ENCODE measurements at places on chromosomes 12 and 14.

- DNase-seq: no peak
These were observed 82.2 kb downstream of the CCDC88C start for GRCh38 chr14:91335191-91336092.

DNA sequence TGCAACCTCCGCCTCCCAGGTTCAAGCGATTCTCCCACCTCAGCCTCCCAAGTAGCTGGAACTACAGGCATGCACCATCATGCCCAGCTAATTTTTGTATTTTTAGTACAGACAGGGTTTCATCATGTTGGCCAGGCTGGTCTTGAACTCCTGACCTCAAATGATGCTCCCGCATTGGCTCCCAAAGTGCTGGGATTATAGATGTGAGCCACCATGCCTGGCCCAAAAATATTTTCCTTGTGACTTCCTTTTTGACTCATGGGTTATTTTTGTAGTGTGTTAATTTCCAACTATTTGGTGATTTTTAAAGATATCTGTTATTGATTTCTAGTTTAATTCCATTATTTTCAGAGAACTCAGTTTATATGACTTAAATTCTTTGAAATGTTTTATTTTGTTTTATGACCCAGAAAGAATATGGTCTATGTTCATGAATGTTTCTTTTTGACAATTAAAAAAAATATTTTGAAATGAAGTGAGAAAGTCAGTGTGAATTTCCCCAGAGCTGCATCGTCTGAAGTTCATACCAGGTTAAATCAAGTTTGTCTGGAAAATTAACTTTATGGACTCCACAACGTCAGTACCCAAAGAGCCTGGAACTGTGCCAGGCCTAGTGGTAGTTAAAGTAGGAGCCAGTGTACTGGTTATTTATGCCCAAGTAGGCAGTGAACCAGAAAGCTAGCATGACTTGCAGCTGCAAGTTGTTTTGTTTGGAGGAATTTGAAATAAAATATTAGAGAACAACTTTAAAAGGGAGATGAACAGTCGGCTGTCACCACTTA is 2.8 kb upstream of the CDKL1 start:
- DNase-seq: no peak

- DNase-seq: no peak
These were observed 240.2 kb downstream of the PAX9 start for GRCh38 chr14:36901861-36902260.

DNA sequence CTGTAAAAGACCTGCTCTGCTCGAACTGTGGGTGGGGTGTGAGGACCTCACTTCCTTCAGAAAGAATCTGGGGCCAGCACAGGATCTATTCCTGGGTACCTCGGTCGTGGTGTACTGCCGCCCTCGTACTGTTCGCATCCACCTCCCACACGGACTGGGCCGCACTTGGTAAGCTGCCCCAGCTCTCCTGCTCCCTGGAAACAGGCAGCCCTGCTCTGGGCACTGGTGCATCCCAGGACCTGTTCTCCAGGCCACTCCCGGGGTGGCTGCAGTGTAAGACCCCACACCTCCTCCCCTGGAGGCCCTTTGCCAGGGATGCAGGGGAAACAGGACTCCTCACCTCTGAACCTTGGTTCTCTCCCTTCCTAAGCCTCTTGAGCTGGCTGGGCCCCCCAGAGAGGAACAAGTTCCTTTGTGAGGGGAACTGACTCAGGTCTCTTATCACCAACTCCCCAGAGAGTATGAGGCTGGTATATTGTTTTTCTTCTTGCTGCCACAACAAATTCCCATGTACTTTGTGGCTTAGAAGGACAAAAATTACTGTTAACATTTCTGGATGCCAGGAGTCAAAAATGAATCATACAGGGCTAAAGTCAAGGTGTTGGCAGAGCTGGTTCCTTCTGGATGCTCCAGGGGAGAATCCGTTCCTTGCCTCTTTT is 276.5 kb downstream of the NUAK1 start:
- no peak for DNase-seq
